HFFc6 (cell line): ENCODE measurements at places on chromosomes 5 and 9.

DNA sequence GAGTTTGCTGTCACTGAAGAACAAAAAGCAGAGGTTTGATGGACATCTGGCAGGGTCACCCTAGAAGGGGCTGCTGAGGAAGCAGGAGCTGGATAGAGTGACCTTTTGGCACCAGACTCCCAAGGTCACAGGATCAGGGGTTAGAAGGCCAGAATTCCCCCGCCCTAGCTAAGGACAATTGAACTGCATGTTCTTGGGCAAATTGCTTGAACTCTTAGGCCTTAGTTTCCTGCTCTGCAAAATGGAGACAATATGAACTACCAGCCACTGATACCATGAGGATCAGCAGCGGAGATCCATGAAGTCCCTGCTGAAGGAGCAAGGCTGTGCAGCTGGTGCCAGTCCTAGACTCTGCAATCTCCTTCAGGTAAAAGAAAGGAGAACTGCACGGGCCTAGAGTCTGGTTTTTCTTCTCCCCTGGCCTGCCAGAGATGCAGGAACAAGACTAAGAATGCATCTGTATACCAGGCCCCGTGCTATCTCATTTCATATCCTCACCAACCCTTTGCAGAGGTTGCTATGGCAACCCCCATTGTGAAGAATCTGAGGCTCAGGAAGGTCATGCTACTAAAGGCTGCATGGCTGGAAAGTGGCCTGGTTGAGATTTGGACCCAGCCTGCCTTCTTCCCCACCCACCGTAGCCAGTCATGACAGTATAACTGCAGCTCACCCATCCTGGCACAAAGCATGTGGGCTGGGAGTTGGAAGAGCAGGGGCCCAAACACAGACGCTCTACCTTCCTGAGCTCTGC, 33.7 kb downstream of the CAMK2A start:
- DNase-seq, result no peak
- H3K36me3 ChIP-seq, result no peaks in the 10 kb centered on the region
- no peak overlapping the region for H3K4me3 ChIP-seq
- H3K27me3 ChIP-seq, result peaks cover 2% of the 10 kb centered on the region; the same call in 1 of the 2 replicates
- no peak overlapping the region for H3K27ac ChIP-seq

GRCh38 chr9:24832307-24832706, 286.6 kb upstream of the IZUMO3 start:
- no peak overlapping the region for H3K27ac ChIP-seq
- no peaks in the 10 kb centered on the region for H3K36me3 ChIP-seq
- no peaks in the 10 kb centered on the region for H3K4me1 ChIP-seq
- no peak for DNase-seq
- H3K4me3 ChIP-seq, result no peak overlapping the region
- H3K27me3 ChIP-seq, result no peaks in the 10 kb centered on the region

- H3K36me3 ChIP-seq, result no peaks in the 10 kb centered on the region
- H3K27ac ChIP-seq, result peak overlapping the region; percentile 99
- DNase-seq, result no peak
- peaks cover 89% of the 10 kb centered on the region for H3K4me1 ChIP-seq
These were observed 114.8 kb downstream of the RGS3 start for GRCh38 chr9:113578279-113578865.

- no peak for DNase-seq
These were observed 141.0 kb downstream of the LHFPL2 start for GRCh38 chr5:78507531-78507930.

- H3K27me3 ChIP-seq, result peaks cover 16% of the 10 kb centered on the region
- no peak for DNase-seq
- no peak overlapping the region for H3K27ac ChIP-seq
These were observed 28.2 kb upstream of the NCS1 start for GRCh38 chr9:130143958-130144366.

GRCh38 chr5:118675247-118675646, 313.1 kb downstream of the DTWD2 start:
- H3K4me3 ChIP-seq, result no peak overlapping the region
- H3K27ac ChIP-seq, result no peak overlapping the region
- no peak for DNase-seq
- H3K4me1 ChIP-seq, result no peaks in the 10 kb centered on the region
- no peaks in the 10 kb centered on the region for H3K36me3 ChIP-seq

GRCh38 chr5:112006721-112007120, 249.7 kb upstream of the NREP start:
- no peaks in the 10 kb centered on the region for H3K27me3 ChIP-seq
- H3K4me3 ChIP-seq, result no peak overlapping the region
- peaks cover 66% of the 10 kb centered on the region for H3K4me1 ChIP-seq
- DNase-seq, result peak; percentile 53
- peak overlapping the region; percentile 82 for H3K27ac ChIP-seq

DNA sequence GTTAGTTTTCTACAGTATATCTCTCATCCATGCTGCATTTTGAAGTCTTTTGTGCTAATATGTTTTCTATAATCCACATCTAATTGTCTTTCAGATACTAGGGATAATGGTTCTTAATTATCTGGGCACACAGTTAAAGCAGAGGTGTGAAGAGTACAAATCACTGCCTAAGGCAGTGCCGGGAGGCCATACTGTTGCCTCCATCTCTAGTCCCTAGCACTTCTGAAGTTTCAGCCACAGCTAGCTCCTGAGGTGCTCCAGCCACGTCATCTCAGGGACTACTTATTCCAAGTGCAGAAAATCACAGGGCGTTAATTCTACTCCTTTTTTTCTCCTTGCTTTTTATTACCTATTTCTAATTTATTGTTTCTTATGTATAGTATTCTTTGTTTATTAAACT, 760.0 kb upstream of the FAM174A start:
- H3K27me3 ChIP-seq, result no peaks in the 10 kb centered on the region
- H3K4me3 ChIP-seq, result no peak overlapping the region
- H3K27ac ChIP-seq, result no peak overlapping the region
- no peak for DNase-seq

DNA sequence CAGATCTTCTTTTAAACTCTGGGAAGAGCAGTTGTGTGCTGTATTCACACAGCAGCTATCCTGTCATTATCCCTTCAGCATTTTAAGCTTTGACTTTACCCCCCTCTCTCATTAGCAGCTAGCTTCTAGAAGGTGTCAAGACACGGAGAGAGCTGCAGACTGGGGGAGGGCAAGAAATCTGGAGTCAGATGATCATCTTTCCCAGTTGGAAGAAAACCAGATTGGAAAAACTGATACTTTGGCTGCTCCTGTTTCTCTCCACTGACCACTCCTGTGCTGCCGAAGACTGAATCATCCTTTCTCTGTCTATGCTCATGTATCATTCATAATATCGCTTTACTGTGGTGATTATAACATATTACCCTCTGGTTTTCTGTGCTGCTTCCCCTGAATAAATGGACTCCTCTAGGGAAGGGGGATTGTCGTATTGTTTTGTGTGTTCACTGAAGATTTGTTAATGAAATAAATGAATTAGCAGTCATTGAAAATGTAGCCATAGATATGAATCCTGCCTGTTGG, 75.1 kb downstream of the SH3GL2 start:
- H3K4me3 ChIP-seq, result no peak overlapping the region
- DNase-seq, result no peak
- H3K36me3 ChIP-seq, result no peaks in the 10 kb centered on the region
- H3K27me3 ChIP-seq, result peaks cover 2% of the 10 kb centered on the region; the same call in 1 of the 2 replicates
- no peak overlapping the region for H3K27ac ChIP-seq
- H3K4me1 ChIP-seq, result peaks cover 10% of the 10 kb centered on the region

DNA sequence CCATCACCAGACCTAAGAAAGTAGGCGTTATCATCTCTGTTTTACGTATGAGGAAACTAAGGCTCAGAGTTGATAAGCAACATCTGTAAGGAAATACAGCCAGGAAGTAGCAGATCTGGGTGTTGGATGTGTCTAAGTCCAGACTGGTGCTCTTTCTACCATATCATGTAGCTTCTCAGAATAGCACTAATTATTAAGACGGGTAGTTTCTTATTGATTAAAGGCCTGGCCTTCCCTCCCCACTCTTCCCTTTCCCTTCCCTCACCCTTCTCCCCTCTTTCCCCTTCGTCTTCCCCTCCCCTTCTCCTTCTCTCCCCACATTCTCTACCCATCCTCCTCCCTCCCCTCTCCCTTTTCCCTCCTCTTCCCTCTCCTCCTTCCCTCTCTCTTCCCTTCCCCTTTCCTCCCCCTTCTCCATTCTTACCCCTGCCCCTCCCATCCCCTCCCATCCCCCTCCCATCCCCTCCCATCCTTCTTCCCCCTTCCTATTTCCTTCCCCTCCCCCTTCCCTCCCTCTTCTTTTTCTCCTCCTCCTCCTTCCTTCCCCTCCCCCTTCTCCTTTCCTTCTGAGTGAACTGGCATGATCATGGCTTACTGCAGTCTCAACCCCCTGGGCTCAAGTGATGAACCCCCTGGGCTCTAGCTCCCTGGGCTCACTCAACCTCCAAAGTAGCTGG, 79.4 kb downstream of the SNX24 start:
- no peaks in the 10 kb centered on the region for H3K36me3 ChIP-seq
- H3K4me3 ChIP-seq, result no peak overlapping the region
- DNase-seq, result no peak
- no peak overlapping the region for H3K27ac ChIP-seq
- no peaks in the 10 kb centered on the region; the same call in none of the 2 replicates for H3K27me3 ChIP-seq

DNA sequence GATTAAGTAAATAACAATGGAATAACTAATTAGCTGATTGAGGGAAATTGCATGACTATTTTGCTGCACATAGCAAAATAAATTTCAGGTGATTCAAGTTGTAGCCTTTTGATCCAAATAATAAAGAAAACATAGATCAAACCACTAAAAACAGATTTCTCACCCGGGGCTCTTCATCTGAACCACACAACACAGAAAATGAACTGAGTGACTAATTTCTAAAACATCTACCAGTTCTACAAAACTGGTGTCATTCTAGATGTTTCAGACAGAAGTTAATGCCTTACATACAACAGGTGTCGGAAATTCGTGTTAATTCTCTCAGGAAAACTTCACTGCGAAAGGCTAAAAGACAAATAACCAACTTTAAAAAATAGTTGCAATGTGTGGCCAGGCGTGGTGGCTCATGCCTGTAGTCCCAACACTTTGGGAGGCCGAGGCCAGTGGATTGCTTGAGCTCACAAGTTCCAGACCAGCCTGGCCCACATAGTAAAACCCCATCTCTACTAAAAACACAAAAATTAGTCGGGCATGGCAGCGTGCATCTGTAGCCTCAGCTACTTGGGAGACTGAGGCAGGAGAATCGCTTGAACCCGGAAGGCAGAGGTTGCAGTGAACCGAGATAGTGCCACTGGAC, 6.9 kb downstream of the PROP1 start:
- H3K27me3 ChIP-seq, result peaks cover 24% of the 10 kb centered on the region
- H3K4me3 ChIP-seq, result no peak overlapping the region
- no peaks in the 10 kb centered on the region for H3K36me3 ChIP-seq

- peaks cover 43% of the 10 kb centered on the region for H3K4me1 ChIP-seq
- no peak overlapping the region for H3K4me3 ChIP-seq
- H3K27ac ChIP-seq, result peak overlapping the region; percentile 16
- H3K36me3 ChIP-seq, result peaks cover 44% of the 10 kb centered on the region
- peaks cover 5% of the 10 kb centered on the region for H3K27me3 ChIP-seq
These were observed 70.3 kb downstream of the MAP1B start for GRCh38 chr5:72177538-72177937.

- no peak overlapping the region for H3K4me3 ChIP-seq
- H3K27me3 ChIP-seq, result peaks cover 8% of the 10 kb centered on the region
- H3K36me3 ChIP-seq, result peaks cover 6% of the 10 kb centered on the region; the same call in 1 of the 2 replicates
- DNase-seq, result no peak
- H3K4me1 ChIP-seq, result peaks cover 32% of the 10 kb centered on the region
- no peak overlapping the region for H3K27ac ChIP-seq
These were observed 2.5 kb upstream of the HMGCS1 start for GRCh38 chr5:43315682-43316081.

- peak; percentile 10 for DNase-seq
- H3K27me3 ChIP-seq, result no peaks in the 10 kb centered on the region; the same call in none of the 2 replicates
- no peak overlapping the region for H3K4me3 ChIP-seq
These were observed 52.3 kb upstream of the MOCS2 start for GRCh38 chr5:53161876-53162275.

DNA sequence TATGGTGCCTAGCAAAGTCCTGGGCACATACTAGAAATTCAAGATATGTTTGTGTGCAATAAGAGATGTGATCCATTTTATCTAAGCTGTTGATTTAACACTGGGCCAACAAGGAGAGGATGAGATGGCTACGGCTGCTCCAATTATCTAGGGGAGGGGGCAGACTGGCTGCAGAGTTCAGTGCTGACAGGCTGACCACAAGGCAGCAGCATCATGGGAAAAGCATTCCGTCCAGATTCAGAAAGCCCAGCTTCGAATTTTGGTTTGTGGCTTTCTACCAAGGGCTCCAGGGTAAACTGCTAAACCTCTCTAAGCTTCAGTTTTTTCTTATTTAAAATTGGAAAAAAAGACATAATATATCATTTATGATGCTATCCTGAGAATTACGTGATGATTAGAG, 385.1 kb upstream of the DAP start:
- no peak overlapping the region for H3K4me3 ChIP-seq
- H3K4me1 ChIP-seq, result no peaks in the 10 kb centered on the region; the same call in 1 of the 2 replicates
- H3K27me3 ChIP-seq, result peaks cover 7% of the 10 kb centered on the region
- DNase-seq, result no peak

- no peak overlapping the region for H3K27ac ChIP-seq
- no peak for DNase-seq
- no peaks in the 10 kb centered on the region for H3K4me1 ChIP-seq
- H3K4me3 ChIP-seq, result no peak overlapping the region
These were observed 153.1 kb downstream of the TTC39B start for GRCh38 chr9:15153961-15154360.

- no peak overlapping the region for H3K27ac ChIP-seq
- no peak overlapping the region for H3K4me3 ChIP-seq
- no peak for DNase-seq
These were observed 74.3 kb upstream of the SPEF2 start for GRCh38 chr5:35543408-35543807.

- DNase-seq, result no peak
- H3K4me3 ChIP-seq, result no peak overlapping the region
- no peaks in the 10 kb centered on the region for H3K36me3 ChIP-seq
- no peaks in the 10 kb centered on the region for H3K4me1 ChIP-seq
- H3K27ac ChIP-seq, result no peak overlapping the region
- H3K27me3 ChIP-seq, result no peaks in the 10 kb centered on the region; the same call in 1 of the 2 replicates
These were observed 209.9 kb downstream of the EFNA5 start for GRCh38 chr5:107460789-107461188.

DNA sequence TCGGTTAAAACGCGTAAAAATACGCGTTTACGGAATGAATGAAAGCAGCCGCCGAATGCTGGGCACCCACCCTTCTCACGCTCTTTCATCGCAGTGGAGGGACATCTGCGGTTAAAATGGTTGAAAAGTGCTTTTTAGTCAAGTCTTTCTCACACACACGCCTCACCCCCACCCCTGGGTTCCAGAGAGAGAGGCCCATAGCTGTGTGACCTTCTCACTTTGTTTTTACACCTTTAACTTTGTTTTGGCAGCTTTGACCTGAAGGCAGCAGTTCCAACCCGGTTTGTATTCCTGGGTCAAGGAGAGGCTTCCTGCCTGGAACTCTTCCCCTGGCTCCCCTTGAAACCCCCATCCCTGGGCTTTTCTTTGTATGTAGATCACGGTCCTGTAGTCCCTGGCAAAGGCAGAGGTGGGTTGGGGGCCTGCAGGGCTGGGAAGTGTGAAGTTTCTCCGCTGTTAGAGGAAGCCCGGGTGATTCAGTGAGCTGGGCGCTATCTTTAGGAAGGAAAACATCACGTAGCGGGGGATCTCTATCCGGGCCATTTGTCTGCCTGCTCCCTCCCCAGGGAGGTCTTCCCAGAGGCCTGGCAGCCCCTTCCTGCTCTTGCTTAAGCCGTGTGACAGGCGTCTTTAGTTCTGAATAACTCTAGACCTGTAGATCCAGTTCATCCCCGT, 29.6 kb downstream of the SPRY4 start:
- no peak overlapping the region for H3K4me3 ChIP-seq
- peaks cover 78% of the 10 kb centered on the region for H3K4me1 ChIP-seq
- peak overlapping the region; percentile 21; the same call in 1 of the 2 replicates for H3K27ac ChIP-seq
- no peak for DNase-seq
- no peaks in the 10 kb centered on the region; the same call in none of the 2 replicates for H3K27me3 ChIP-seq

GRCh38 chr9:113631137-113631765, 167.7 kb downstream of the RGS3 start:
- no peaks in the 10 kb centered on the region for H3K36me3 ChIP-seq
- no peak overlapping the region for H3K4me3 ChIP-seq
- peaks cover 16% of the 10 kb centered on the region for H3K27me3 ChIP-seq
- H3K27ac ChIP-seq, result no peak overlapping the region
